ENCODE measurements at places on chromosomes 1 and 21.

- no peak for DNase-seq
Measured at GRCh38 chr1:89037186-89037585, 14.5 kb upstream of the GBP3 start.

- DNase-seq, result no peak
Measured at GRCh38 chr1:173903827-173904531, 13.1 kb downstream of the SERPINC1 start.

- DNase-seq, result no peak
Measured at GRCh38 chr1:50936321-50936720, 23.7 kb downstream of the FAF1 start.

DNA sequence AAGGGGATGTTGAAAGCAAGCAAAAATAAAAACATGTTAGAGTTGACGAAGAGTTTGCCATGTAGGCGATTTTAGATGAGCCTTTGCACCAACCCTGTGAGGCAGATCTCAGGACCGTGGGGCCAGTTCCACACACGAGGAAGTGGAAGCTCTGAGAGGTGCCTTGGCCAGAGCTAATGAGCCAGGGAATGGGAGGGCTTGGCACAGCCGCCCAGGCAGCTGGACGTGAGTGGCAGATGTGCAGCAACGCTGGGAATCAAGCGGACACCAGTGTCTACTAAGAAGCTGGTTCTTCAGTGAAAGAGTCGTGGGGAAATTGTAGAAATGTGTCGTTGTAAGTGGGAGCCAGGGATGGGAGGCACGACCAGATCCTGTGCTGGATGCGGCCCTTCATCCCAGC is 58.9 kb upstream of the COL6A1 start:
- DNase-seq, result no peak

DNA sequence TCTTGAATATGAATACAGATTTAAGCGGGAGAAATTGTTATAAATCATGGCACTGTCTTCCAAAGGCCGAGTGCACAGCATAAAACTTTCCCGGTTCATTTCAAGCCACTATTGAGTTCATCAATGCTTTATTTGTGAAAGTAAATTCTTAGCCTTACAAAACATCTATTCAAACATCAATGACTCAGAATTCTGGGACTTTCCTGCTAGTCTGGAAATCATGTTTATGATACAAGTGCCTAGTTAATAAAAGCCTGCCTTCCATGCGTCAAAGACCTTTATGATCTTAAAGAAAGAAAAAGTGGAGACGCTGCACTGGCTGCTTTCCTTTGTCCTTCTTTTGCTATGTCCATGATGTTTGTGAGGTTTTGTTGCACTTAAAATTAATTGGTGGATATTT is 137.7 kb downstream of the SETD4 start:
- no peak for DNase-seq

DNA sequence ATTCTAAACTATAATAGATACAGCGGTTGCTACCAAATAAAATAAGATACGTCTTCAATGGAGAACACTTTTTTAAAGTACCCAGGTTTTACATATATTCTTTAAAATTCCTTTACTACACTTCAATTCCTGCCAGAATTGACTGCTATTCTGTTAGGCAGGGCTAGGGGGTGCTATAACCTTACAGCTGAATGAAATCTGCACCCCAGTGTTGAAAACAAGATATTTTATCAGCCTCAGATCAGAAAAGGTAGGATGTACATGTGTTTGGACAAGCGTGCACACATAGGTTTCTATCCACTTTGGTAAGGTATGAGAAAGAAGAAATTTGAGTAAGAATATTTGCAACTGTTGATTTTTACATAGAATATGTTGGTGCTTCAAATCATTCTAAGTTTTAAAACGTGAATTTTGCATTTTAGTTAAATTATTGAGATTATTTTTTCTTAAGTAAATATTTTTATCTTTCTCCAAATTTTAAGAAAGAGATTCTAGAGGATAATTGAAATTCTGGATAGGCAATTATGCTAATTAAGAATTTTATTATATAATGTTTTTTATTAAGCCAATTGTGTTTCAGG is 490.8 kb upstream of the ADGRL4 start:
- no peak for DNase-seq

DNA sequence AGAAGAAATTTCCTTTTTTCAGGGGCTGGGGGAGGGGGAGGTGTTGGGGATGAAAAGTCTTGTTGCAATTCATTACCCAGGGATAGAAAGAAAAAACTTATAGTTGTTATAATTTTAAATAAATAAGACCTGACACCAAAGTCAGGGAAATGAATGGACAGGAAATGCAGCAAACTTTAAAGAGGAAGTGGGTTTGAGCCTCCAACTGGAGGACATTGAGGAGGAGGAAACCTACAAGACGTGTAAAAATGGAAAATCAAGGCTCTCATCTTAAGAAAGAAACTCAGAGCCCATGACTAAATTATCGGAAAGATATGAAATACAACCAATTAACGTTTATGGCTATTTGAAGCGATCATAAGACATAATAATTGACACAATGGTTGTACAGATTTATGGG is 54.4 kb downstream of the NIBAN1 start:
- no peak for DNase-seq

DNA sequence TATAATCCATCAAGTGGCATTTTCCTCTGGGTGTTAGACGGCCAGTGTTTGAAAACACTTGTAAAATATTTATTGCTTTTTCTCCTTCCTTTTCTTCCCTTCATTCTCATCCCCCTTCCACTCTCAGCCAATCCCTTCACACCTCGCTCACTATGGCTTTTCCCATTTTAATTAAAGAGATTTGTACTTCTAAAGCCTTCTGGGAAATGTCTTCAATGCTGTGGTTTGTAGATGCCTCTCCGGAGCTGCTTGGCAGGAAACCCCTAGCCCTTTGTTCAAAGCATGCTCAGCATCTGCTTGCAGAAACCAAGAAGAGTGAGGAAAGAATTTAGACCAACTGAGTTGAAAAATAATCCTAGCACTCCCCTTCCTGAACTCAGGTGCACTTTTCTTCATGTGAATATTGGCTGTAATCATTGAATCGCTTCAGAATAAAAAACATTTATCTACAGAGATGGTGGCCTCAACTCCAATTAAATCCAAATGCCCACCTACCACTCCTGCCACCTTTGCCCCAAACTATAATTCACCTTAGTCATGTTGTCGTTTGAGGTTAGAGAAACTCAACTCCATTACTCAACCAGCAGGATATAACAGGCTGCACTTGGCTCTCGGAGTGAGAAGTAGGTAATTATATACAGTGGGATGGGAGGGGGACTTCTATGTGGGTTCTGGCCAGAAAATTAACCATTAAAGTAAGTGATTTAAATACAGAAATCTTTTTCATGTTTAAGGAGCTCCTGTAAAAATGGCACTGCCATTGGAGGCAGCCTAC is 659.4 kb upstream of the CAMK1G start:
- no peak for DNase-seq

DNA sequence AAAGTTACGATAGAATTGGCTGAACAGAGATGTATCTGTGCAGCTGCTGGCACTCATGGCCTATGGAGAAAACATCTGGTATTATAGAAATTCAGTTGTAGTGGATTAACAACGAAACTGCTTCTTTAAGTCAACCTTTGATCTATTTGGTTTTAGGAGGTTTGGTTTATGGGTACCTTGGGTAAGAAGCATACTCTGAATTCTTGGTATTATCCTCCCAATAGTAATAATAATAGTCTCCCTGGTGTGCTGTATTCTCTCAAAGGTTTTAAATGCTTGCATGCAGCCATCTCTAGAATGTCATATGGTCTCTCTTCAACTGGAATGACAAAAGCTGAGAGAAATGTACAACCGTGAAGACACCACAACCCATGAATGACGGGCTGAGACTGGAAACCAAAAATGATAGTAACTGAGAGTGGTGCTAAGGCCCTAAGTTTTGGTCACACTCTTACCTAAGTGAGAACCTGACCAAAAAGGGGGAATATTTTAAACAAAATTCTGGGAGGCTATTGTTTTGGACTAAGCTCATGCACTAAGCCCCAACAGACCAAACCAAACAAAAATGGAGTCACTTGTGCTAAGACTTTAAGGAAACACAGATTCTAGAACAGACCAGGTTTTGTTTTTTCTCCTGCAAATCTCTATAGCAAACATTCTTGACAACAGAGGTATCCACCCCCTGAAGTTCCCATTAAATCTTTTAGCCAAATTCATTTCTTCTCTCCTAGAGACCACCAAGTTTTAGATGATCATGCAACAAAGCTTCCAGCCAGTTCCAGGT is 17.6 kb upstream of the TMEM61 start:
- no peak for DNase-seq

GRCh38 chr1:242201090-242201489 is 202.2 kb upstream of the MAP1LC3C start:
- no peak for DNase-seq

DNA sequence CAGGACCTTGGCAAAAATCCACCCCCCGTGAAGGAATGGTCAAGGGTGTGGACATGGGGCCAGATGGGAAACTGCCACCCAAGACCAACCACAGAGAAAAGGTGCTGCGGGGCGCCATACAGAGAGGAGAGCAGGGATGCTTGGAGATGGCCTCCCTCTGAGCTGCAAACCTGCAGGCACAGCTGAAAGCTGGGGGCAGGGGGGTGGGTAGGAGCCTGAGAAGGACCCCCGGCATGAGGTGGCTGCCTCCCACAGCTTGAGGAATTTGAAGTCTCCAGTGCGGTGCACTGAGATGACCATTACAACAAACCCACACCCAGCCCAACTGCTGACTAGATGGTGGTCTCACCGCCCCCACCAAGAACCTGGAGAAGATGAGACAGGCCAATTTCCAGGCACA is 84.8 kb downstream of the WDR4 start:
- no peak for DNase-seq

GRCh38 chr1:76227621-76228020 is 153.1 kb downstream of the ST6GALNAC3 start:
- no peak for DNase-seq

DNA sequence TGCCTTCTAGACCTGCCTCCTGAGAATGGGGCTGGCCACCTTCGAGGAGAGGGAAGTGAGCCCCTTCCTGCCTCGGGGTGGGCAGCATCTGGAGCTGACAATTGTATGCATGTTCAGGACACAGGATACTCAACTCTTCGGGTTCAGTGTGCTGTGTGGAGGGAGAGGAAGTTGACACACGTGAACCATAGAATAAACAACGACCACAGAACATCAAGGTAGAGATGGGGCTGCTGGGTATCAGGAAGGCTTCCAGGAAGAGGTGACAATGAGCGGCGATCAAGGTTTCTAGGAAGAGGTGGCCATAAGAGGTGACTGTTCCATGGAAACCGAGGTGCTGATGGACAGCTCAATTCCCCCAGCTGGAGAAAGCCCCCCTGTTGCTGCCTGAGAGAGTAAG is 22.0 kb downstream of the UBIAD1 start:
- no peak for DNase-seq

GRCh38 chr1:24641646-24642151 is 1.4 kb upstream of the SRRM1 start:
- no peak for DNase-seq

DNA sequence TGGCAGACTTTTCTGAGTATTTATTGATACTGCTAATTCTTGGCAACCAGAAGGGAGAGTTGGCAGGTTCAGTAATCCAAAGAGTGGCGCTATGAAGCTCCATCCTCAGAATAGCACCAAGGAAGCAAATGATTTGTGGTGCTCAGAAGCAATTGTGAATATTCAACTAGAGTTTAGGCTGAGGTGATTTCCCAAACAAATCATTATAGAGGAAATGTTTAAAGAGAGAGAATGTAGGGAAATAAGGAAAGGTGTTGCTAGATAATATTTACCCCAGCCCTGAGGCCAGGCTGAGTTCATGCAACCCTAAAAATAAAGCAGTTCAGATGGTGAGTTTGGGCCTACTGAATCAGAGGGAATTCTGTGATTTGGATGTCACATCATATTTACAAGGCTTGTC is 363.4 kb upstream of the PLXNA2 start:
- no peak for DNase-seq

- DNase-seq, result no peak
Measured at GRCh38 chr1:101388904-101389546, 152.2 kb downstream of the S1PR1 start.

- DNase-seq, result no peak
Measured at GRCh38 chr1:32464716-32465577, at the start of gene ZBTB8B. Gene ZBTB8B (plus strand): TSS chr1:32465072. CDS start chr1:32470625, 5,553 bp downstream.

- DNase-seq, result no peak
Measured at GRCh38 chr21:35504277-35504676, 455.2 kb upstream of the RUNX1 start.

GRCh38 chr1:157969697-157970485 is 23.6 kb upstream of the KIRREL1 start:
- no peak for DNase-seq

DNA sequence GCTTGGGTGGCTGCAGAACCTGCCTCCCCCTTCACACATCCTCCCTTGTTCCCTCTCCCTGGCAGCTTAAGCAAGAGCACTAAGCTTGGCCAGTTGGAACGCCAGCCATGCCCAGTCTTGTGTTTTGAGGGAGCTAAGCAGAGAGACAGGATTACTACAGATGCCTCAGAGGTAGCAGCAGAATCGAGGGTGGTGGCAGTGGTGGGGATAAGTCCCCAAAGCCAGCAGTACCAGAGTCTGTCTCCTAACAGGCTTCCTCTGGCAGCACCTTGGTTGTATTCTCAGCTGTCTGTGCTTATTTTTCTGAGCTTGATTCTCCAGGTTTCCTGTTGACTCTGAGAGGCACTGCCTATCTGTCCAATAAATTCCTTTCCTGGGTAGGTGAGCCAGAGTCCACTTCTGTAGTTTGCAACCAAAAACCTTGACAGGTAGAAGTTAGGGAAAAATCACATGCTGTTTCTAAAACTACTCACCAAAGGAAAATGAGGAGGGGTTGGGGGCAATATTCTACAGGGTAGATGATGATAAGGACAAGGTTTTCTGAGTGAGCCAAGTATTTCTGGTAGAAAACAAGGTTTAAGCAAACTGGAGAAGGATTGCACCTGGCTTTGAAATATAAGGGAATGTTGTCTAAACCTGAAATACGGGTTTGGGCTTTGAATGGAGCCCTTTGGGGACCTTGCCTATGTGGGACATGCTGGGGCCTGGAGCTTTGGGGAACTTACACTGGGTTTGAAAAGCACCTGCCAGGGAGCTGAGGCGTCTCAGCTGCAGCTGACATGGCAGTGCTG is 100.8 kb downstream of the PBX1 start:
- DNase-seq, result no peak

DNA sequence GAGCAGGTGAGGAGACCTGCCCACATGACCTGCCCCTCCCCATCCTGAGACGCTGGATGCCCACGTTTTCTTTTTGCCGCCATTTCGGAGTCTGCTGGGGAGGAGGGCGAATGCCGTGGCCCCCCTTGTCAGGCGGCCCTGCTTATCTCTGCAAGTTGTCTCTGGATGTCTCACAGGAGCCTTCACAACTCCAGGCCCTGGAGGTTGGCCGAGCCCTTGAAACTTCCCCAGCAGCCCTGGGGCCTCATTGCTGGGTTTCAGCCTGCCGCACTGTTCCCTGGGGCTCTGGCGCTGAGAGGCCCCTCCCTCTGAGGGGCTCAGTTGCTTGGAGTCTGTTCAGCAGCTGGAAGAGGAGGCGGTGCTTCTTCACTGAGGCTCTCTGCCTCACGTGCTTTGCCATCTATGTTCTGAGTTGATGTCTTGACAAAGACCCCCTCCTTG is 29.8 kb upstream of the ZBTB21 start:
- DNase-seq, result peak; percentile 53

DNA sequence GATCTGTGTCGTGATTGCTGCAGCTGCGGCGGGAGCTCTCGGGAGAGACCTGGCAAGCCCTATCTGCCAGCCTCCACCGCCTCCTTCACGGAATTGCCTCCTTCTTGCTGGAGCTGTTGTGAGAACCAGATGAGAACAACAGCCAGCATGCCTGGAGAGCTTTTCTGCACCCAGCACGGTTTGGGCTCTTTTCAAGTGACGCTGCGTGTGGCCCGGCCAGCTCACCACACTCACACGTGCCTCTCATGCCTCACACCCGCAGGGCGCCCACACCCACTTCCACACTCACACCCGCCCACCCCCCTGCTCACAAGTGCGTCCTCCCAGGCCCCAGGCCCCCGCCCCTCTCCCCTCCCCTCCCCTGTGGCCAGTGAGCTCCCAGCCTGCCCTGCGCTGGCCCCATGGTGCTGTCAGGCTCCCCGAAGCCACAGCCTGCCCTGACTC is 135.7 kb upstream of the RUNX3 start:
- peak; percentile 12 for DNase-seq

Measured in AG04449 (cell line).